MG63 (cell line): ENCODE measurements at places on chromosomes 11 and 22.

DNA sequence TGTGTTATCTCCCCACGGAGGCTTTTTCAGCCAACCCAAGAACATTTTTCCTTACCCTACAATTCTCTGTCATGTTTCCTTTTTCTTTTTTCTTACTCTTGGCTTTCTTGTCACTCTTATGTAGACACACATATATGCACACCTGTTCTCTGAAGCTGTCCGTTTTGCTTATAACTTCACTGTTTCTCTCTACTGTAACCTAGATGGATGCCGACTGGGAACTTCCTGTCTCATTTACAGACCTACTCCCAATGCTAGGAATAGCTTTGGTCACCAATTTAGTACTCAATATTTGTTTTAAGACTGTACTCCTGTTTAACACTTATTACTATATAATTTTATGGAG, 9.9 kb upstream of the CASP12 start:
- DNase-seq = no peak

- DNase-seq = no peak
Observed at GRCh38 chr11:16779436-16779835, 41.0 kb downstream of the C11orf58 start.

DNA sequence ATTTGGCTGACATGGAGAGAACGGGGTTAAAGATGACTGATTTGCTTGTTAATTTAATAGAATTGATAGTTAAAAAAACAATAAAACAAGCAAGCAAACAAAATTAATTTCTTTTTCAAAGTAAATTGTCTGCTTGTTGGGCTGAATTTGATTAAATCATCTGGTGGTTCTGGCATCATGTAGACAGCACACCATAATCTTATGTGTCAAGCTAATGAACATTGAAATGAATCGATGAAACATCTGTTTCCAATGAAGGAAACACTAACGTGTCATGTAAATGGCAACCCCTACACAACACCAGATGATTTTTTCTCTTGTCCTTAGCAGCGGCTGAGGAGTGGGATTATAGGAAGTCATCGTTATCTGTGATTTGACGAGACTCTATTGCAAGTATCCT, 399.6 kb upstream of the RAG2 start:
- DNase-seq = no peak

- DNase-seq = no peak
Observed at GRCh38 chr22:43272869-43273318, 70.3 kb downstream of the SCUBE1 start.

DNA sequence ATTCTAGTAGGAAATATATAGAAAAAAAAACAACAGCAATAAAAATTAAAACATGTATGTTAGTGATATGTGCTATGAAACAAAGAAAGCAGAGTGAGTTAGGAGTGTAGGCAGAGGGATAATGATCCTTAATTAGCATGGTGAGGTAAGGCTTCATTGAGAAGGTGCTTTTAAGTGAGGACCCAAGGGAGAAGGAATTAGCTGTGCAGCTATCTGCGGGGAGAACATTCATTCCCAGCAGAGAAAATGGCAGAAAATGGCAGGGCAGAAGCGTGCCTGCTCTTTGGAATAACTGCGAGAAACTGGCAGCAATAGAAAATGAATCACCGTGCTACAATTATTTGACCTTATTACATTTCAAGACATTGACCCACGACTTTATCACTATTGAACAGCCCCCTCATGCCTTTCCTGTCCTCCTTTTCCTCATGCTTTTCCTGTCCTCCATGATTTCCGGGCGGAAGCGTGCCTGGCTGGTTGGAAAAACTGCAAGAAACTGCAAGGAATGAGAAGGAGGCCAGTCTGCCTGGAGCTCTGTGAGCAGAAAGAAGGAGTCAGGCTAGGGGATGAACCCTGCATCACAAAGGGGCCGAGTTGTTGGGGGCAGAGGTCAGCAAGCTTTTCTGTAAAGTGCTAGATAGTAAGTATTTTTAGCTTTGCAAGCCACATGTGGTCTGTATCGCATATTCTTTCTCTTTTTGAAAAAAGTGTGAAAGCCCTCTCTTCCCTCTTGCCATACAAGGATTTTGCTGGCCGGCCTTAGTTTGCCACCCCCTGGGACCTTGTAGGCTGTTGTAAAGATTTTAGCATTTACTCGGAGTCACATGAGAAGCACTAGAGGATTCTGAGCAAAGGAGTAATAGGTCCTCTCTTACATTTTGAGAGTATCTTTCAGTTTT, 37.1 kb upstream of the SWAP70 start:
- peak; percentile 13 for DNase-seq

DNA sequence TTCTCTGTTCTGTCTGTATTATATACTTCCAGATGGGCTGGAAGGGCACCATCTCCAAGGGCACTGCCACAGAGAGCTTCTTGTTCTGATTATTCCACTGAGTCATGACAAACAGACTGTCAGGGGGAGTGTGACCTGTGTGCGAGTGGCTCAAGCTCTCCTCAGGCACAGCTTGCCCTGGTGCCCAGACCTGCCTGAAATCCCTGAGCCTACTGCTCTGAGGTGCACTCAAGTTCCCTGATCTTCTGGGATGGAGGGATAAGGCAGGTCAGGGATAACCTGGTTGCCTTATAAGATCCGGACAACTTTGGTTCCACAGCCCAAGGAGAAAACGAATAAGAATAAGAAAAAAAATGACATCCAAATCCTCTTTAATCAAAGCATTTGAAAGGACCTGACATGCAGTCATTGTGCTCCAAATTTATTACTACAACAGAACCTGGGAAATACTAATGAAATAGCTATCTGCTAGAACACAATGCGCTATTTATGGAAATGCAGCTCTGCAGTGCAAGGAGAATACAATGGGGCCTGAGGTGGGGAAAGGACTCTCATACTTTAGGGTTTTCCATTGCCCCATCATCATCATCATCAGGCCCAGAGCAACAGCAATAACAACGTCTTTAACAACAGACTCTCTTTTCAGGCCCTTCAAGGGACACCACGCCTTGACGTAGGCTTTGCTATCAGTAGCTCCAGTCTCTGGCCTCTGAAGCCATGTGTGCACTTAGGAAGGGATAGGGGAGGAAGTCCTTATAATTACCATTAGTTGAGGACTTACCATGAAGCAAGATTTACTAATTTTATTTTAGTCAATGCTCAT, 217.1 kb upstream of the KIRREL3 start:
- no peak for DNase-seq

DNA sequence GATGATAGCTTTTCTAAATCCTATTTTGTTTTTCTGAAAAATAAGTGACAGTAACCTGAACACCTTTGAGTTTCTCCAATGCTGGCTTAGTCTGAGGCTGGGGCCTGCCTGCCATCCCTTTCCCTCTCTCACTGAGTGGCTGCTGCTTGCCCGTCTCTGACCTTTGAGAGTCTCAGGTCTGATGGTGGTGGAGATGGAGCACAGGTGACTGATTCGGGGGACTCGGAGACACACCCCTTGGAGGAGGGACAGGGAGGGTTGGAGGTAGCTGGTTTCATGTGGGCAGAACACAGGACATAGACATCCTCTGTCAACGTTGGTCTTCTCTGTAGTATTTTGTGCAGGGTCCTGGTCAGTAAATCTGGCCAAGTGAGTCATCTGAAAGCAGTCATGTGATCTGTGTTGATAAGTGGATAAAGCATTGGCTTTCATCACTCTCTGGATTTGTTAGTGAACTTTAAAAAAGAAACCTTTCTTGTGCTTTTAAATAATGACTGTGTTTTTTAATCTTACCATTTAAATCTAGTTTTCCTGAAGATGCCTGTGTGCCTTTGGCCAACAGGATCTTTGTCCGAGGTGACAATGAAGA, 47.1 kb upstream of the CLDN5 start:
- DNase-seq = no peak

GRCh38 chr11:119352857-119353260, 6.4 kb upstream of the MFRP start:
- DNase-seq = no peak

- no peak for DNase-seq
Observed at GRCh38 chr11:17610085-17610894, 63.2 kb downstream of the OTOG start.

GRCh38 chr11:110092515-110093406, at the start of gene ZC3H12C:
TSS of gene ZC3H12C (plus strand) at chr11:110093392. CDS start at chr11:110093412, 20 bp downstream.
- peak; percentile 87 for DNase-seq

DNA sequence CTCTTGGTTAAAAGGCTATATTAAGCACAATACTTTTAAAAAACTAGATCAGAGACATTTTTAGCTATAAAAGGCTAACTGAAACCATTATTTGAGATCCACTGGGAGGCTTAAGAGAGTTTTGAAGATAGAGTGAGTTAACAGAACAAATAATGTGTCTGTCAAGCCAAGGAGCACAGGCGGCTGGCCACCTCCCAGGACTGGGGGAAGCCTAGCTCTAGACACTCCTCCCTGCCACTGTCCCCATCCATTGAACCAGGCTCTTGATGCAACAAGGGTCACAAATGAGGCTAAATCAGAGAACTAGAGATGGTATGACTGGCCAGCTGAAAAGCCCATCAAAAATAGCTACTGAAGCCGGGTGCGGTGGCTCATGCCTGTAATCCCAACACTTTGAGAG, 63.0 kb downstream of the C22orf31 start:
- no peak for DNase-seq

GRCh38 chr11:128330203-128330602, 257.2 kb downstream of the ETS1 start:
- no peak for DNase-seq

- no peak for DNase-seq
Observed at GRCh38 chr11:97684486-97685439, 1295.0 kb downstream of the JRKL start.

- no peak for DNase-seq
Observed at GRCh38 chr11:56637500-56637899, 4.7 kb downstream of the OR5AP2 start.

DNA sequence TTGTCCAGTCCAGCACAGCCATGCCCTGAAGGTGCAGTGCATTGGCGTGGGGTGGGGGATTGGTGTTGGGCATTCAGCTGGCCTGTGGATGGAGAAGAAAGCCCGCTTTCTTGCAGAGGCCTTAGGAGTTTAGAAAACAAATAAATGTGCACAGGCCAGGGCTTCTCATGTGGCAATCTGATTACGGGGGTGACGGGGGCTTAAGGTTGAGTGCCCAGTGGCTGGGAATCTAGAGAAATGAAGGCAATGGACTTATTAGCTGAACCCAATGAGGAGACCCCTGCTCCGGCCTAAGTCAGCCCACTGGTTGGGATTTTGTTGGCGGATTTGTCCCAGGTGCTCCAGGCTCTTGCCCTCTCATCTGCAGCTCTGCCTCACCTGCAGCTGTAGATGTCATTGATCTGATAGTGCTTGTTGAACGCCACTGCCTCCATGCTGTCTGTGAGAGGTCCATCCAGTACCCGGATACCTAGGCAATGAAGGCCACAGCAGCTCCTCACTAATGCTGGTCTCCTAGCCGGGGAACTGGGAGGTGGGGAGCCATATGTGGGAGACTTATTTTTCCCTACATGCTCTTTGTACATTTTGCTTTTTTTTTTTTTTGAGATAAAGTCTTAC, 6.2 kb downstream of the PCSK7 start:
- no peak for DNase-seq

- DNase-seq = peak; percentile 100
Observed at GRCh38 chr11:843818-844692, 1.4 kb downstream of the TSPAN4 start.

GRCh38 chr22:43127166-43127908, 15.9 kb downstream of the MCAT start:
- no peak for DNase-seq

- DNase-seq = no peak
Observed at GRCh38 chr11:19204836-19205235, 3.1 kb upstream of the CSRP3 start.

GRCh38 chr11:6196396-6196795, 2.6 kb upstream of the OR52W1 start:
- no peak for DNase-seq

GRCh38 chr22:21761086-21761485, 25.5 kb upstream of the YPEL1 start:
- no peak for DNase-seq

DNA sequence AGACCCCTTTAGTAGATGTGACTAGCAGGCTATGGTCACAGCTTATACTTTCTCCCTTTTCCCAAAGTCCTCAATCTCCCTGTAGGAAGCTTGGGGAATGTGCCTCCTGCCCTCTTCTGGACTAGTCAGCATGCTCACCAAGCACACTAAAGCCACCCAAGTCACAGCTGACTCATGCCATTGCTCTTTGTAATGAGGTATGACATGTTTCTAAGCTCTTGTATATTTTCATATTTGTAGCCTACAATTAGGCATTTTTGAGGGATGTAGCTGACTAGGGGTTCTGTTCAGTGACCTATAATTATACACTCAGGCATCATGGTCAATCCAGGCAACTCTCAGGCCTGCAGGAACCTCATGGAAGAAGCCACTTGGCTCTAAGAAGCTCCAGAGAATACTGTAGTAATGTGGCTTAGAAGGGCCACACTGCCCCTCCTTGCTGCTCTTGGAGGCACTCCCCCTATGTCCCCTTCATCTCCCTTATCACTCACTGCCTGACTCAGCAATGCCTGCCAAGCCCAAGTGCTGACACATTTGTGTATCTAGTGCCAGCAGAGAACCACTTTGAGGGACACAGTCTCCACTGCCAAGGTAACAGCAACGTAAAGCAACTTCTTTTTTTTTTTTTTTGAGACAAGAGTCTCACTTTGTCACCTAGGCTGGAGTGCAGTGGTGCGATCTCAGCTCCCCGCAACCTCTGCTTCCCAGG, 86.2 kb downstream of the RPL27A start:
- peak; percentile 66 for DNase-seq

DNA sequence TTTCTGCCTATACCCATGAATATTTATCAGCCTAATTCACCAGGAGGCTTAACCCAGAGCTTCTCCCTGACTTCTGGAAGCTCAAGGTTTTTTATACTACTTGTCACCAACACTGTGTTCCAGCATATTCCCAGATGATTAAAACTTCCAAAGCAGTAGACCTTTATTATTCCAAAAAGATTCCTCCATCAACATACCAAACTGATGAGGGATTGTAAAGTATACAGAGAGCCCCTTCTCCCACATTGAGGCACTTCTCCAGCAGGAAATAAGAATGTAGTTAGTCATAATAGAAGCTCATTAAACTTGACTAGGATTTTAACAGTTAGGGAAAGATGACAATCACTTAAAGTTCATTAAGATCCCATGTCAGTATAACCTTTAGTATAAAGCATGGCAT, 51.4 kb upstream of the CEP126 start:
- peak; percentile 16 for DNase-seq

DNA sequence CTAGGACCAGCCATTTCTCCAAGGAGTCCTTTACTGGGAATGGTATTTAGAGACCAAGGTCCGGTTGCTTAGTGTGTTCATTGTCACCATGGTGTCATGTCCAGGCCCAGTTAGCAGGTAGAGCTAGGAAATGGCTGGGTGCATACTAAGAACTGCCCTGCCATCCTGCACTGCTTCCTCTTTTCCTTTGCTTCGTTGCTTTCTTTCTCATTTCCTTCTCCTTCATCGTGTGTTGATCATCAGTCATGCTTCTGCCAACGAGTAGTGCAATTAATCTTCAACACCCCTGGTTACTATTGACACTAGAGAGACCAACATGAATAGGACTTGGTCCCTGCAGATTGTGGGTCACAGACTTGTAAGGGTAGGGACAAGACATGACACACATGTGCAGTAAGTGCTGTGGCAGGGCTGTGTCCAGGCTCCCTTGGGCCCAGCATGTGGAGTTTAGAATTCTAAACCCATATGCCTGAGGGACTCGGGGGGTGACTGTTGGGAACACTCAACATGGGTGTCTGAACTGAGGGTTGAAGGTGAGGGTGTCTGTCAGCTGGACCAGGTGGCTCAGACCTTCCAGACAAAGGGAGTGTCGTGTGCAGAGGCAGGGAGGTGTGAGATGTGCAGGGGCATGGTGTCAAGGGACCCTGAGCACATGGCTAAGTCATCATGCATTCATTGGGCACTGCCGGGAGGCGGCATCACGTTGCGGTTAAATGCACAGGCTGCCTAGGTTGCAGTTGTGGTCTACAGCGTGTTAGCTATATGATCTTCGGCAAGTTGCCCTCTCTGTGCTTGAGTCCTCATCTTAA, 42.6 kb downstream of the ST14 start:
- DNase-seq = no peak
